Karpas-422 (cell line): ENCODE measurements at places on chromosomes 4 and X. TPM values are rescaled to one million over a fixed set of nuclear protein-coding genes. Genes with fewer than 3 reads are reported as not detected.

DNA sequence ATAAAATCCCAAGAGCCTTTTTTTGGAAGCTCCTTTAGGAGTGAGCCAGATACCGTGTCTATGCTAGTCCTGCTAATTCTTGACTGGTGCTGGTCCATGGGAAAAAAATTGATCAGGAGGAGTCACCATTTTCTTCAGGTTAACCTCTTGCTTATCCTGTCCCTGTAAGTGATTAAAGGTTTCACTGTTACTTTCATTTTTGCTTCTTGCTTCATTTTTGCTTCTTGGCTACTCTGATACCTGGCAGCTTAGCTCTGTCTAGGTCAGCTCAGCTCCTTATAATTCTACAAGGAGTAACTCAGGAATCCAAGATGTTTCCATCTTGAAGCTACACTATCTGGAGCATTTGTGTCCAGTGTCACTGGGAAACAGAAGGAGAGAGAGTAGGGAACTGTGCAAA is 45.7 kb downstream of the AFM start:
- no peak overlapping the region for H3K4me3 ChIP-seq
- H3K36me3 ChIP-seq, result no peaks in the 10 kb centered on the region
- H3K27me3 ChIP-seq, result no peaks in the 10 kb centered on the region
- peaks cover 15% of the 10 kb centered on the region for H3K4me1 ChIP-seq
- H3K27ac ChIP-seq, result no peak overlapping the region

DNA sequence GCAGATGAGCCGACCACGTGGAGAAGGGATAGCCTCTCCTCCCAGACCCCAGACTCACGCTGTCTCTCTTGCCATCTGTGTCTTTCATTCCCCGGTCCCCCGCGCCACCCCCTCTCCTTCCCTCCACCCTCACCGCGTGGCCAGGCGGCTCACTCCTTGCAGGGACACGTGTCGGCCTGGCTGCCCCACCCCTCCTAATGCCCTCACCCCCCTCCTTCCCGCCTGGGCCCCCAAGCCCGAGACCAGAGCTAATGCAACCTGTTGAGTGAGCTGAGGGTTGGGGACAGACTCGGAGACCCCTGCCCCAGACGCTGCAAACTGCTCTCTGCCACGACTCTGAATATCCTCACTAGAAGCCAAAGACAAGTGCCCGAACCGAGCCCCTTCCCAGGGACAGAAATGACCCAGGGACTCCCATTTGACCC is 1.8 kb downstream of the SLC38A5 start:
- H3K4me1 ChIP-seq, result no peaks in the 10 kb centered on the region
- H3K27ac ChIP-seq, result no peak overlapping the region
- DNase-seq, result no peak
- no peaks in the 10 kb centered on the region for H3K27me3 ChIP-seq

DNA sequence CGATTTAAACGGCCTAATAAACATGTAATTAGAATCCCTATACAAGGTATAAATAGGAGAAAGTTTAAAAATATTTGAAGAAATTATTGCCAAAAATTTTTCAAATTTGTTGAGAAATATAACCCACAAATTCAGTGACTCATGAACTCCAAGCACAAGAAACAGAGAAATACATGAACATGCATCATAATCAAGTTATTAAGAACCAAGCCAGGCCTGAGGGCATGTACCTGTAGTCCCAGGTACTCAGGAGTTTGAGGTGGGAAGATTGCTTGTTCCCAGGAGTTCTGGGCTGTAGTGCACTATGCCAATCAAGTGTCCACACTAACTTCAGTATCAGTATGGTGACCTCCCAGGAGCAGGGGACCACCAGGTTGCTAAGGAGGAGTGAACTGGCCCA is 341.9 kb downstream of the CAMK2D start:
- peak; percentile 32 for DNase-seq
- H3K4me3 ChIP-seq, result no peak overlapping the region
- no peak overlapping the region for H3K27ac ChIP-seq
- no peaks in the 10 kb centered on the region for H3K27me3 ChIP-seq
- H3K4me1 ChIP-seq, result no peaks in the 10 kb centered on the region

- H3K36me3 ChIP-seq, result peaks cover 34% of the 10 kb centered on the region
- peaks cover 26% of the 10 kb centered on the region for H3K4me1 ChIP-seq
- H3K27me3 ChIP-seq, result no peaks in the 10 kb centered on the region
- no peak for DNase-seq
- H3K4me3 ChIP-seq, result no peak overlapping the region
- no peak overlapping the region for H3K27ac ChIP-seq
Measured at GRCh38 chr4:70818921-70819320, 20.8 kb downstream of the GRSF1 start.

- no peaks in the 10 kb centered on the region for H3K36me3 ChIP-seq
- no peaks in the 10 kb centered on the region for H3K27me3 ChIP-seq
- H3K27ac ChIP-seq, result peak overlapping the region; percentile 99
- peak; percentile 86 for DNase-seq
- H3K4me1 ChIP-seq, result peaks cover 68% of the 10 kb centered on the region
Measured at GRCh38 chr4:115780835-115781234, 667.4 kb upstream of the NDST4 start.

BEND2 gene
- not detected in 2 replicates for total RNA-seq

DNA sequence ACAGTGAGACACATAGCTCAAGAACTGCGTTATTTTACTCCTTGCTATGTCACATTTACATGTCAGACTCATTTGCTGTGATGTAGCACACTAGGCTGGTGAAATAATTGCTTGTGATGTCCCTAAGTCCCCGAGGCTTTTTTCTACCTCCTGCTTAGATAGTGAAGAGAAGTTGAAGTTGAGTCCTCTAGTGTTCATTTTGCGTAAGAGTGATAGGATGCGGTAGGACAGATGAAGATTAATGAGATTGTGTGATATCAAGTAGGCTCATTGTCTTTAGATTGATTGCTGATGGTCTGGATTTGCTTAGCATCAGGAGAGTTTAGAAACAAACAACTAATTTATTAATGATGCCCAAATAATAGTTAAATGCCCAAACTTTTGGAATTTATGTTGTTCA is 173.6 kb upstream of the NUDT6 start:
- DNase-seq, result peak; percentile 85
- H3K4me1 ChIP-seq, result peaks cover 12% of the 10 kb centered on the region
- no peaks in the 10 kb centered on the region for H3K27me3 ChIP-seq
- H3K4me3 ChIP-seq, result no peak overlapping the region

PCDH18 gene
- total RNA-seq, result not detected in 2 replicates

UBL4A gene
- 30.4 and 52.2 TPM in 2 replicates for total RNA-seq

DNA sequence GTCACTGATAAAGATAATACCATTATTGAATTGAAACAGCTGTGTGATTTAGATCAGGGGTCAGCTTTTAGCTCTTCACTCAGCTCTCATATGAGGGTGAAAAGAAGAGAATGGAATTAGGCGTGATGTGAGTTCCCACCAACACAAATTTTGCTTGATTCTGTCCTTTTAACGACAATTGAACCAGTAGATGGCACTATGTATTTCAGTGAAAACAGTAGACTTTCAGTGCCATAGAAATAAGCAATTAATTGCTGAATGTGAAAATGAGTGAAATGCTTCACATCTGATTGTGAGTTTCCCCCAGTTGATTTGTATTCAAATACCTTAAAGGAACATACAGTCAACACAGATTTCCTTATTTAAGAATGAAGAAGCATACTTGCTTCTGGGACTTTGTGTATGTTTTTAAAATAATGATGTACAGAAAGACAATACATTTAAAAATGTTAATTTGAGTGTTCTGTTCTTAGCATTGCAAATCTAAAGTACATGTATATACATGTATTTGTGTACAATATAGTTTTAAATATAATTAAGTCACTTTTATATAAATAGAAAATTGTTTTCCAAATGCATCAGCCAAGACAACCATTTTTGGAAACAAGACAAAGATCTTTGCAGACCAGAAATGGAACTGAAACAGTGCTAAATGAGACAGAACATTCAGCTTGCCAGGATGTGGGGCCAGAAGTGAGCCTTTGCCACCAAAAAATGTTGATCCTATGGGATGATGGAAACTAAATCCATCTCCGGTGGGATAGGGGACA is 178.8 kb downstream of the SNCA start:
- no peaks in the 10 kb centered on the region for H3K27me3 ChIP-seq
- H3K36me3 ChIP-seq, result no peaks in the 10 kb centered on the region
- H3K27ac ChIP-seq, result no peak overlapping the region
- H3K4me1 ChIP-seq, result no peaks in the 10 kb centered on the region
- H3K4me3 ChIP-seq, result no peak overlapping the region

ARHGEF38 gene
- not detected in 2 replicates for total RNA-seq

SMPX gene
- not detected in 2 replicates for total RNA-seq

- no peaks in the 10 kb centered on the region for H3K4me1 ChIP-seq
- DNase-seq, result no peak
- no peak overlapping the region for H3K27ac ChIP-seq
- H3K27me3 ChIP-seq, result no peaks in the 10 kb centered on the region
Measured at GRCh38 chr4:25258980-25259578, 25.2 kb downstream of the PI4K2B start.

DNA sequence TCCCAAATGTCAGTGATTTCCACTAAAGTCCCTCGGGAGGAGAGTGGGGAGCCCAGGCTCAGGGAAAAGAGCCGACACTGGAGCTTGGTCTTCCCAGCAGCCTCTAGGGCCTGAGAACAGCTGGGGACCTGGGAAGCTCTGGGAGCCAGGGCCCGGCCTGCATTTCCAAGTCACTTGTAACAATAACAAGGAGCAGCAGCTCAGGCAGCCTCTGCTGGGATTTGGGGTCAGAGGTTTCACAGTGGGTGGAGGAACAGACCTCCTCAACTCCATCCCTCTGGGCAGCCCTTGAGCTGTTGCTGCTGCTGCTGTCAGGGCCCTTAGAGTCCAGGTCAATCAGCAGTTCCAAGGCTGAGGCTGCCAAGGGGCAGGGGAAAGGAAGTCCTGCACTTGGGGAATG is 11.1 kb downstream of the STARD8 start:
- H3K36me3 ChIP-seq, result no peaks in the 10 kb centered on the region
- H3K27ac ChIP-seq, result no peak overlapping the region
- H3K4me3 ChIP-seq, result no peak overlapping the region
- DNase-seq, result no peak
- H3K4me1 ChIP-seq, result no peaks in the 10 kb centered on the region

GRCh38 chr4:100257567-100257966 is 67.3 kb upstream of the DDIT4L start:
- H3K4me1 ChIP-seq, result no peaks in the 10 kb centered on the region
- no peak for DNase-seq
- H3K36me3 ChIP-seq, result no peaks in the 10 kb centered on the region
- H3K27ac ChIP-seq, result no peak overlapping the region
- H3K27me3 ChIP-seq, result no peaks in the 10 kb centered on the region

GRCh38 chr4:24405926-24406325 is 178.4 kb downstream of the DHX15 start:
- no peaks in the 10 kb centered on the region for H3K27me3 ChIP-seq
- H3K36me3 ChIP-seq, result no peaks in the 10 kb centered on the region
- no peak for DNase-seq

- H3K36me3 ChIP-seq, result peaks cover 79% of the 10 kb centered on the region
- H3K4me3 ChIP-seq, result no peak overlapping the region
- peaks cover 9% of the 10 kb centered on the region for H3K4me1 ChIP-seq
- DNase-seq, result no peak
- H3K27ac ChIP-seq, result no peak overlapping the region
- H3K27me3 ChIP-seq, result no peaks in the 10 kb centered on the region
Measured at GRCh38 chr4:67581208-67581857, 22.8 kb downstream of the STAP1 start.

GRCh38 chr4:84651499-84651898 is 68.6 kb downstream of the CDS1 start:
- H3K36me3 ChIP-seq, result no peaks in the 10 kb centered on the region
- H3K4me3 ChIP-seq, result no peak overlapping the region
- H3K4me1 ChIP-seq, result no peaks in the 10 kb centered on the region
- H3K27ac ChIP-seq, result no peak overlapping the region
- H3K27me3 ChIP-seq, result no peaks in the 10 kb centered on the region

- no peak overlapping the region for H3K4me3 ChIP-seq
- H3K27me3 ChIP-seq, result no peaks in the 10 kb centered on the region
- no peaks in the 10 kb centered on the region for H3K36me3 ChIP-seq
- no peak overlapping the region for H3K27ac ChIP-seq
Measured at GRCh38 chr4:71052034-71052433, 58.6 kb downstream of the DCK start.

GRCh38 chrX:81874807-81875206 is 672.9 kb downstream of the SH3BGRL start:
- H3K4me1 ChIP-seq, result no peaks in the 10 kb centered on the region
- DNase-seq, result no peak
- H3K36me3 ChIP-seq, result no peaks in the 10 kb centered on the region
- H3K27ac ChIP-seq, result no peak overlapping the region

DNA sequence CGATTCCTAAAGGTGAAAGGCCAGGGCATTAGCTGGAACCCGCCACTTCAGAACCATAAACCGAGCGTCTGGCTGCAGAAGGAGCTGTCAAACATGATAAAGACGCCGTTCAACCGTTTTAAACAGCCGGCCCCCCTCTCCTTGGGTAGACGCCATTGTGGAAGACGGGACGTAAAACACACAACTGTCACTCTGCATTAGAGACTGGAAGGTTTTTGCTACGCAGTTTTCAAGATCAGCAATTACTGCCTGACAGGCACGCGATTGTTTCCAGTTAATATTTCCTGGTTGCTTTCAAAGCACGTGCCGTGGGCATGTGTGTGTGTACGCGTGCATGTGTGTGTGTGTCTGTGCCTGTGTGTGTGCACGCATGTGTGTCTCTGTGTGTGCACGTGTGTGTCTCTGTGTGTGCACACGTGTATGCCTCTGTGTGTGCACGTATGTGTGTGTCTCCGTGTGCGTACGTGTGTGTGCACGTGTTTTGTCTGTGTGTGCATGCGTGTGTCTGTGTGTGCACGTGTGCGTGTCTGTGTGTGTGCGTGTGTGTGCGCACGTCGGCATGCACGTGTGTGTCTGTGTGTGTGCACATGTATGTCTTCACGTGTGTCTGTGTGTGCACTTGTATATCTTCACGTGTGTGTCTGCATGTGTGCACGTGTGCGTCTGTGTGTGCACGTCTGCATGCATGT is 48.8 kb downstream of the SHOX start:
- no peak overlapping the region for H3K27ac ChIP-seq
- H3K27me3 ChIP-seq, result no peaks in the 10 kb centered on the region
- peaks cover 7% of the 10 kb centered on the region for H3K4me1 ChIP-seq
- DNase-seq, result no peak
- no peak overlapping the region for H3K4me3 ChIP-seq
- no peaks in the 10 kb centered on the region for H3K36me3 ChIP-seq

RTL5 gene
- total RNA-seq, result 0.07 TPM in 1 of 2 replicates, not detected in the other

PRSS12 gene
- total RNA-seq, result not detected in 2 replicates

- no peaks in the 10 kb centered on the region for H3K4me1 ChIP-seq
- H3K36me3 ChIP-seq, result no peaks in the 10 kb centered on the region
- no peak overlapping the region for H3K27ac ChIP-seq
Measured at GRCh38 chr4:130336585-130337217, 1240.7 kb downstream of the C4orf33 start.

DNA sequence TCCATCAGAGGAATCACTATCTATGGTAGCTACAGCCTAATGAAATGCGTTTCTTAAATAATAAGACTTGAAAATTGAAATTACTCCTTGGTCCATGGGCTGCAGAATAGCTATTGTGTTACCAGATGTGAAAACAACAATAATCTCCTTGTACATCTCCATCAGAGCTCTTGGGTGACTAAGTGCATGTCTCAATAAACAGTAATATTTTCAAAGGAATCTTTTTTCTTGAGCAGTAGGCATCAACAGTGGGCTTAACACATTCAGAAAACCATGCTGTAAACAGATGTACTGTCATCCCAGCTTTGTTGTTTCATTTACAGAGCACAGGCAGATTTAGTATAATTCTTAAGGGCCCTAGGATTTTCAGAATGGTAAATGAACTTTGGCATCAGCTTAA is 67.3 kb downstream of the GLUD2 start:
- DNase-seq, result no peak
- H3K4me3 ChIP-seq, result no peak overlapping the region
- H3K36me3 ChIP-seq, result no peaks in the 10 kb centered on the region
- no peaks in the 10 kb centered on the region for H3K27me3 ChIP-seq

FAAH2 gene
- total RNA-seq, result 0.47 TPM in 1 of 2 replicates, not detected in the other

- H3K36me3 ChIP-seq, result no peaks in the 10 kb centered on the region
- no peaks in the 10 kb centered on the region for H3K27me3 ChIP-seq
- peaks cover 9% of the 10 kb centered on the region for H3K4me1 ChIP-seq
Measured at GRCh38 chr4:17701138-17701839, 80.1 kb downstream of the FAM184B start.
